NCI-H82 (cell line): ENCODE measurements at places on chromosomes 13 and 19.

DNA sequence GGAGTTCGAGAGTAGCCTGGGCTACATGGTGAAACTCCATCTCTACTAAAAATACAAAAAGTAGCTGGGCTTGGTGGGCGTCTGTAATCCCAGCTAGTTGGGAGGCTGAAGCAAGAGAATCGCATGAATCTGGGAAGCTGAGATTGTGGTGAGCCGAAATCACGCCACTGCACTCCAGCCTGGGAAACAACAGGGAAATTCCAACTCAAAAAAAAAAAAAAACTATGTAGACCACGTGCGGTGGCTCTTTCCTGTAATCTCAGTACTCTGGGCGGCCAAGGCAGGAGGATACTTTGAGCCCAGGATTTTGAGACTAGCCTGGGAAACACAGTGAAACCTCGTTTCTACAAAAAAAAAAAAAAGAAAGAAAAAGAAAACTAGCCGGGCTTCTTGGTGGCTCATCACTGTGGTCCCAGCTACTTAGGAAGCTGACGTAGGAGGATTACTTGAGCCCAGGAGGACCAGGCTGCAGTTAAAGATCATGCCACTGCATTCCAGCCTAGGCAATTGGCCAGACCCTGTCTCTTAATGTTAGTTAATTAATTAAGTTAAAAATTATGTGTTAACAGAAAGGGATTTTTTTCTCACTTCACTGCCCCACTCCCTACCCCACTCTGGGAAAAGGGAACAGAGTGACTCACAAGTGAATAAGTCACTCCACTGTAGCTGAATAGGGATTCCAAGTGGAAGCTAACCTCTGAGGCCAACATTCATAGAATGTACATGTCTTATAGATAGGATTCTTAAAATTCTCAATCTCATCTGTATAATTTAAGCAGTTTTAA, 2.2 kb downstream of the ZNF83 start:
- no peak for DNase-seq

DNA sequence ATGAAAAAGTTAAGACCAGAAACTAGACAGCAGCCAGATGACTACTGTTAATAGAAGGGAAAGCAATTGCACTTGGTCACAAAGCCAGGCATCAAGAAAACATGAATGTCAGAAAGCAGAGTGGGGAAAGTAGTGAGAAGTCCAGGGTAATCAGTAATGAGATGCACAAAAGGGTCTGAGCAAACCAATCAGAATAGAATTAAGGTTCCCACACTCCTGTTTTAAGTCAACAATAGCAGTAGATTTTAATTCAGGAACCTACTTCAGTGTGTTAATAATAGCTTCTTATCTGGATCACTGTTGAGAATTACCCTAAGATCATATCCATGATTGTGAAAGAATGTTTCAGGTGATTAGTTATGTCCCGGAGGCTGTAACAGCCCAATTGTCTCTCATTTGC, 72.6 kb upstream of the KLF5 start:
- no peak for DNase-seq

- DNase-seq, result no peak
Observed at GRCh38 chr19:29329460-29330134, 116.6 kb upstream of the UQCRFS1 start.

- DNase-seq, result no peak
Observed at GRCh38 chr13:66322193-66322740, 907.9 kb downstream of the PCDH9 start.
